ENCODE measurements at places on chromosomes 2 and 18.

- DNase-seq: no peak
These were observed 315.6 kb downstream of the INSIG2 start for GRCh38 chr2:118403658-118404451.

GRCh38 chr2:181396256-181397123 is 60.7 kb upstream of the ITGA4 start:
- no peak for DNase-seq

GRCh38 chr2:64101141-64101591 is 43.1 kb downstream of the PELI1 start:
- DNase-seq: no peak

DNA sequence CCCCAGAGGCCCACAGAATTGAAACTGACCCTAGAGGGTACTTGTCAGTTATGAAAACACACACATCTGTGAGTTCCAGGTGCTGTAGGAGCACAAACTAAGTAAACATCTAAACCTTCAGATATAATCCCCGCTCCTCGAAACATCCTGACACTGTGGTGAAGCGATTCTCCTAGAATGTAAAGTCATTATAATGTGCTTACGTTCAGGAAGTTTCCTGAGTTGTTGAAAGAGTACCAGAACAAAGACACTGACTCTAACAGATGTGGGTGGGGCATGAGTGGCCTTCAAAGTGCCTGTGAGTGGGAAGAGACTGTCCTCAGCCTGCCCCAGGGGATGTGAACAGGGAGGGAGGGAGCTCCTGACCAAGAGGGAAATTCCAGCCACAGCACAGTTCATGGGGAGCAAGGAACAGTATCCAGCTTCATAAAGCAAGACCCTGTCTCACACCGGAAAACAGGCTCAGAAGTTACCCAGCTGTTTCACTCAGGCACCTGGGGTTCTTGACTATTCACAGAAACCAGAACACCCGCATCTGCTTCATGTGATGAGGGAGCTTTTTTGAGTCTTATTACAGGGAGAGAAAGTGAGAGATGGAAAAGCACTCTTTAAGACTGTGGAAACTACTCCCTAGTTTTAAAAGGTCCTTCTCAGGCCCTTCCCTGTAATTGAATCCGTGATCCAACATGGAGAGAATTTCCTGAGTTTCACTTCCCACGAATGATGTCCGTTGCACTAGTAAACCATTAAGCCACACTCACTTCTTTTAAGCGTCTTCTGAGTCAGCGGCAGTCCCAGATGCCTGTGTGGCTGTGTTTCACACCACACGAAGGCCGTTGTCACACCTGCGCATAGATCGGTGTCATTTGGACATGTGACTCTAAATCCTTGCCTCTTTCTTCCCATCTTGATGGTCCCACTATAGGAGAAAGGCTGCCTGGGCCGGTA is 88.6 kb upstream of the EML6 start:
- peak; percentile 67 for DNase-seq

DNA sequence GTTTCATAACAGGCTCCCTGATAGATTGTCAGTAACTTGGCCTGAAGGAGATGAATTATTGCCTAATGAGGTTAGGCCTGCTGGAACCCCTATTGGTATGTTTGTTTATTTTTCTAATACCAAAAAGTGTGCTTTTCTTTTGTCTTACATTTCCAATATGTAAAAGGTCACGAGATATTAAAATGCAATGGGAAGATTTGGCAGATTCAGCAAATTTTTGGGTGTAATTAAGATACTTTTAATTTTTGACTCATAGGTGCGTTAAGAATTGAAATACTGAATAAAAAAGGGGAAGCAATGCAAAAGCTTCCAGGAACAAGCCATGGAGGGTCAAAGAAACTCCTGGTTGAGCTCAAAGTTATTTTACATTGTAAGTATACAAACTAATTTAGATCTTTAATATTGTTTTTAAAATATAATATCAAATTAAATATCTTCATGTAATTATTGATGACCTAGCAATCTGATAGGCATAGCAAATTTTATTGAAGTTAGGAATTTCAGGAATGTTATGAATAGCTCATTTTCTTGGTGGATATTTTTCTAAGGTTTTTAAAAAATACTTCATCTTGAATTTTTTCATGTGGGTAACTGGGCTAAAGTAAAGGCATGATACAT is 52.1 kb downstream of the SMCHD1 start:
- DNase-seq: no peak

- DNase-seq: no peak
These were observed 25.5 kb upstream of the EML6 start for GRCh38 chr2:54697934-54698333.

GRCh38 chr18:12559319-12559718 is 98.6 kb downstream of the SPIRE1 start:
- DNase-seq: no peak

- no peak for DNase-seq
These were observed 218.5 kb upstream of the SESTD1 start for GRCh38 chr2:179483131-179483530.

- no peak for DNase-seq
These were observed 124.3 kb upstream of the CYP26B1 start for GRCh38 chr2:72271766-72272641.

DNA sequence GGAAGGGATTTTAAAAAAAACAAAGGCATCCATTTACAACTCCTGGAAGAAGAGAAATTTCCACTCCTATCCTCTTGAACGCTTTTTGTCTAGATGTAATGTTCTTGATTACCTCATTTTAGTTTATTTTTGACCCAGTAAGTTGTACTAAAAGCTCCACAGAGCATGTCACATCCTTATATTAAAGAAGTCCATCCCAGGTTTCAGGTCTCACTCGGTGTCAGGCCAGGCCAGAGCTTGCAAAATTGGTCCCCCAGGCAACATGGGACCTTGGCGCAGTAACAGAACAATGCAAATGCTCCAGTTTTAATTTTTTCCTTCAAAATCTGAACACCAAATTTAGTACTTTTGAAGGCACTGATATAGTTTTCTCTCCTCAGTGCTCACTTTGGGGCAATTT is 218.4 kb upstream of the REV1 start:
- no peak for DNase-seq

DNA sequence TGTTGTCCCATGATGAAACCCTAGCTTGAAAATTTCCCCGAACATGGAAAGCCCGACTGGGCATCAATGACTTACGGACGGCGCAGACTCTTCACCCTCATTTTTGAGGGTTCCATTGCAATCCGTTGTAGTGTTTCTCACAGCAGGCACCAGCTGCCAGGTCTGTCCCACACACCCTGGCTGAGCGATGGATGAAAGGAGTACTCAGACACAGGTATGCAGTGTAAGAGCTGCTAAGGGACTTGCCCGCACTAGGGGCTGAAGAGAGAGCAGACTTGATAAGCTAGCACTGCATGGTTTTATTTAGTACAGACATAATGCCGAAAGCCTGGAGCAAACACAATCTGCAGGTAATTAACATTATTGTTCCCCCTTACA is 15.8 kb downstream of the DYNAP start:
- no peak for DNase-seq

DNA sequence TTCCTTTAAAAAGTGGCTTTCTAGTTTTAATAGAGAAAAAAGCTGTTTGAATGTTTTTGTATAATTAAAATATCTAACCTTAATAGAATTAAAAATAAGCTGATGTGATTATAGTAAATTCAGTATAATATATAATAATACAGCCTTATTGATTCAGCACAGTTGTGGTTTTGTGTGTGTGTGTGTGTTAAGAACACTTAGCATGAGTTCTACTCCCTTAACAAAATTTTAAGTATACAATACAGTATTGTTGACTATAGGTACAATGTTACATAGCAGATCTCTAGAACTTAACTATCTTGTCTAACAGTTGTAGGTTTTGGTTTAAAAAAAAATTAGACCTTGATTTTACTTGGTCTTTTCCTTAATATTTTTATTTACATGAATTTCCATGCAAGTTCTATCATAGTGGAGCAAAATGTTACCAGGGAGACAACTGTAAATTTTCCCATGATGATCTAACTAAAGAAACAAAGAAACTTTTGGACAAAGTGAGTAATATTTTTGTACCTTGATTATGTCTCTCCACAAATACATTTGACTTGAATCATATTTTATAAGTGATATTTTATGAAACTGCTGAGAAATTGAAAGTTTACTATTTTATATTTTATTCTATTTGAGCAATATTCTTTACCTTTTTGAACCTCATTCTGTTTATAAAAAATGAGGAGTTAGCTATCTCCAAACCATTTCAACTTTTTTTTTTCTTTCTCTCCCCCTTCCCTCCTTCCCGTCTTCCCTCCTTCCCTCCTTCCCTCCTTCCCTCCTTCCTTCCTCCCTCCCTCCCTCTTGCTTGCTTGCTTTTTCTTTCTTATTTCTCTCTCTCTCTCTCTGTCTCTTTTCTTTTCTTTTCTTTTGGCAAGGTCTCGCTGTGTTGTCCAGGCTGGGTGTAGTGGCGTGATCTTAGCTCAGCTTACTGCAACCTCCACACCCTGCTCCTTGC is 46.3 kb downstream of the ZC3H6 start:
- DNase-seq: no peak

- DNase-seq: no peak
These were observed 457.7 kb downstream of the CBLN2 start for GRCh38 chr18:72086421-72086820.

- DNase-seq: no peak
These were observed 31.3 kb upstream of the CDCA7 start for GRCh38 chr2:173323371-173323770.

DNA sequence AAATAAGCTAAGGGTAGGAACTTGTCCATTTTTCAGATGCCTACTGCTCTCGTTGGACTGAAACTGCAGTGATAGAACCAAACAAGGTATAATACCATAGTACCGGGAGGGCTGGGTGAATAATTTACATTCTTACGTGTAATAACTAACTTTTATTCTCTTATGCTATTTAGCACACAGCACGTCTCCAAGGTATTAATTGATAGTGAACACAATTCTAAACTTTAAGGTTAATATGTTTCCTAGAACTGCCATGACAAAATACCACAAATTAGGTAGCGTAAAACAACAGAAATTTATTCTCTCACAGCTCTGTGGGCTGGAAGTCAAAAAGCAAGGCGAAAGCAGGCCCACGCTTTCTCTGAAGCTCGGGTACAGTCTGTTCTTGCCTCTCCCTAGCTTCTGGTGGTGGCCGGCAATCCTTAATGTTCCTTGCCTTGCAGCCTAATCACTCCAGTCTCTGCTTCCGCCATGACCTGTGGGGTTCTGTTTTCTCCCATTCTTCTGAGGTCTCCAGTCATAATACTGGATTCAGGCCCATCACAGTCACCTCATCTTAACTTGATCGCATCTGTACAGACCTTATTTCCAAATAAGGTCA is 5.6 kb upstream of the BCL2 start:
- DNase-seq: no peak

DNA sequence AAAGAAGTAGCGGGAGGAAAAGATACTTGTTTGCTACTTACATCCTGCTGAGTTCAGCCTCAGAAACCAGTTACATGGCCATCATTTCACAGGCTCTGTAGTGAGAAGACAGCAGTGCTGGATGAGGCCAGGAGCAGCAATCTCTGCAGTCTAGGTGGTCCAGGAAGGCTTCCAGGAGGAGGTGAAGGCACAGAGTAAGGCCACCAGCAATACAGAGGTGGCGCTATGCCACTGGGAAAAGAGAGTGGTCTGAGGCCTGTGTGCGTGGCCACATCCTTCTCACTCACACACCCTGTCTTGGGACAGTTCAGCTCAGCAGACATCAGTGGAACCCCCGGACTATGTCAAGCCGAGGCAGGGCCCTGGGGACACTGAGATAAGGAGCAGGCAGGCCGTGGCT is 162.7 kb downstream of the KLHL29 start:
- DNase-seq: no peak

DNA sequence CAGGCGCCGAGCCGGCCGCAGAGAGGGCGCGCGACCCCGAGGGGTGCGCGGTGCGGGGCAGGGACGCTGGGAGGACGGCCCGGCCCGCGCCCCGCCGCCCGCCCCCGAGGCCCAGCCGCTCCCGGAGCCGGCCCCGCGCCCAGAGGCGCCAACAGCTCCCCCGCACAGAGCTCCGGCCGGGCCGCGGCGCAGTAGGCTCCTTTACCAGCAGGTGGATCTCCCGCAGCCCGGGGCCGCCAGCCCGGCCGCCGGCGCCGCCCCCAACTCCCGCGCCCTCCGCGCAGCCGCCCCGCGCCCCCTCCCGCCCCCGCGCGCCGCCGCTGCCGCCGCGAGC is 258 bp downstream of the MGAT4A start:
- peak; percentile 55 for DNase-seq

- no peak for DNase-seq
These were observed 7.1 kb downstream of the RNF144A start for GRCh38 chr2:6924101-6924923.

- DNase-seq: no peak
These were observed 52.6 kb downstream of the IL1R2 start for GRCh38 chr2:102044235-102044896.

DNA sequence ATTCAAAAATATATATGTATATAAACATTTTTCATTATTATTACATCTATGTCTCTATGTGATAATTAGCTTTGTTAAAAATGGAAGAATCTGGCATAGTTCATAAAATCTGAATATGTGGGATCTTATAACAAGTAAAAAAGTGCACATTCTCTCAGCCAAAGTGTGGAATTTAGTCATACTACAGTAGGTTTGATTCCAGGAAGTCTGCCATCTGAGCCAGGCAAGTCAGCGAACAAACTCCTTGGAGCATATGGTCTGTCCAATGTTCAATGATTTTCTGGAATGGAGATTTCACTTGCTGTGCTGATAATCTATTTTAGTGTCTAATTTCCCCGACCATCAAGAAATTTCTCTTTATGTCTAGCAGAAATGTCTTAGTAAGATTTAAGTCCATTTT is 1033.2 kb upstream of the NXPH2 start:
- DNase-seq: no peak

DNA sequence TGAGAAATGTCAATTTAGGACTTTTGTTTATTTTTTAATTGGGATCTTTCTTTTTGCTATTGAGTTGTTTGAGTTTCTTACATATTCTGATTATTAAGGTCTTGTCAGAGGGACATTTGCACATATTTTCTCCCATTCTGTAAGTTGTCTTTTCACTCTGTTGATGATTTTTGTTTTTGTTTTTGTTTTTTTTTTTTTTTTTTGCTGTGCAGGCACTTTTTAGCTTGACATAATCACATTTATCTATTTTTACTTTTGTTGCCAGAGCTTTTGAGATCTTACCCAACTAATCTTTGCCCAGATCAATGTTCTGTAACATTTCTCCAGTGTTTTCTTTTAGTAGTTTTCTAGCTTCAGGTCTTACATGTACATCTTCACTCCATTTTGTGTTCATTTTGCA is 166.6 kb downstream of the EPHA4 start:
- DNase-seq: no peak

DNA sequence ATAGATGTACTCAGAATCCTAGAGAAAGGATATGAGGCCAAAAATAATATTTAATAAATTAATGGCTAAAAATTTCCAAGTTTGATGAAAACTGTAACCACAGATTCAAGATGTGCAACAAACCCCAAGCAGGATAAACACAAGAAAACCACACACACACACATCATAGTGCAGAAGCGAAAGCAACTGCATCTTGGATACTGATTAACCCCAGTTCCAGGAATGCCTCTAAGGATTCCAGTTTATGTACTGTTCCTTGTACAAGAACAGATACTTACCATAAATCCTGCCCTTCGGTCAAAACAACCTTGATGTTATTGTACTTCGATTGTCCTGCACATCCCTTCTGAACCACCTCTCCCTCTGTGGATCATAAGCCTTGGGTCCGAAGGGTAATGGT is 122.8 kb upstream of the PID1 start:
- DNase-seq: no peak

Measured in HTR-8/SVneo (cell line).